ENCODE measurements at places on chromosomes 16 and 17. TPM values are rescaled to one million over a fixed set of nuclear protein-coding genes. Genes with fewer than 3 reads are reported as not detected.

DNA sequence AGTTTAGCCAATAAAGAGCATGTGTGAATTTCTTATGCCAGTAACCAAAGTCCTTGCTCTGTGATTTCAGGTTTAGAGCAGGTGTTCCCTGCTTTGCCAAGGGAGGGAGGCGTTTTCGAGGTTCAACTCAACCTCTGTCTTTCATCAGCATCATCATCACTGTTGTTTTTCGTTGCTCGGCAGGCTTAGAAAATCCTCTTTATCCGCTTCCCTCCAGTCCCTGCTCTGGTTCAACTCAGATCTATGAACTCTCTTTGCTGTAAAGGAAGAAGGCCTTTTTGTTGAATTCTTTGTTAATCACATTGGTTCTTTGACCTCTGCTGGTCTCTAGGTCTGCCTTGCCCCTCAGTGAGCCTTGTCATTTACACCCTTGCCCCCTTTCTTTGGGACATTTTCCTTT is 243.9 kb upstream of the RBFOX1 start:
- DNase-seq: no peak

DNA sequence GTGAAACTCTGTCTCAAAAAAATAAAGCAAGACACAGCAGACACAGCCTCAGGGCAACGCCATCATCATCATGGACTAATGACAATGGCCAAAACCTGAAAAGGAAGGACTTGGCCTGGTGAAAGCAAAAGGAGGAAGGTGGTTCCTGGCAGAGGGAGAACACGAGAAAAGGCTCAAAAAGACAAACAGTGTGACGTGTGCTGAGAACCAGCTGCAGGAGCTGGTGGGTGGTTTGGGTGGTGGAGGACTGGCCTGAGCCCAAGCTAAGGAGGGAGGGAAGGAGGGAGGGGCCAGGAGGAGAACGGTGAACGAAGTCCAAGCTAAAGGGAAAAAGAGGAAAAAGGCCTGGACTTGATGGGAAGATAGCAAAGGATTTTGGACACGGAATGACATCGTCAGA is 85.1 kb downstream of the SLC39A11 start:
- DNase-seq: no peak

DNA sequence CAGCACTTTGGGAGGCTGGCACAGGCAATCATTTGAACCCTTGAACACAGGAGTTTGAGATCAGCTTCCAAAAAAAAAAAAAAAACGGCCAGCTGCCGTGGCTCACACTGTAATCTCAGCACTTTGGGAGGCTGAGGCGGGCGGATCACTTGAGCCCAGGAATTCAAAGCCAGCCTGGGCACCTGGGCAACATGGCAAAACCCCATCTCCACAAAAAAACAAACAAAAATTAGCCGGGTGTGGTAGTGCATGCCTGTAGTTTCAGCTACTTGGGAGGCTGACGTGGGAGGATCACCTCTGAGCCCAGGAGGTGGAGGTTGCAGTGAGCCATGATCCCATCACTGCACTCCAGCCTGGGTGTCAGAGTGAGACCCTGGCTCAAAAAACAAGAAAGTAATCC is 39.0 kb downstream of the GRB2 start:
- DNase-seq: no peak

GRCh38 chr17:56635641-56636040 is 42.1 kb downstream of the NOG start:
- DNase-seq: no peak

DNA sequence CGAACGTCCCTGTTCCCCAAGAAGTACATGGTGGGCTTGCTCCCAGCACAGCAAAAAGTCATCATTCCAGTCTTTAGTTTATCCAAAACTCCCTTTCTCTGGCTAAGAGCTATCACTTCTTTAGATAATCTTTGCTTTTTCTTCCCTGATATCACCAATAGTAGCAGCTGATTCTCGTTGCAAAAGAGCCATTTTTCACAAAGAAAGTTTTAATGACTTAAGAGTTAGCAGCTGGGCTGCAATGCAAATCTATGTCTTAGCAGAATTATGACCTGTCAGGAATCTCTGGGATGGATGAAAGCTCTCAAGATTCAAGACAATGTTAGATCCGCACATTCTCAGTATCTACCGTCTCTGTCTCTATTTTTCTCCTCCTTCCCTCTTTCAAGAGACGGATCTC is 53.8 kb downstream of the NXN start:
- no peak for DNase-seq

- DNase-seq: no peak
These were observed 21.7 kb downstream of the CENPX start for GRCh38 chr17:82000803-82001570.

GRCh38 chr16:13554005-13554404 is 365.9 kb upstream of the ERCC4 start:
- DNase-seq: peak; percentile 56

CCL14 gene
- total RNA-seq: not detected

RDM1 gene
- total RNA-seq: 9.7 TPM

ARHGAP27 gene
- 42.7 TPM for total RNA-seq

MATCAP1 gene
- 6.8 TPM for total RNA-seq

PPY gene
- total RNA-seq: not detected

KRT33A gene
- not detected for total RNA-seq
